ENCODE measurements at places on chromosomes 4 and X. TPM values are rescaled to one million over a fixed set of nuclear protein-coding genes. Genes with fewer than 3 reads are reported as not detected.
A peak's percentile ranks its signal among the peaks of the same experiment; 100 is the strongest.

DNA sequence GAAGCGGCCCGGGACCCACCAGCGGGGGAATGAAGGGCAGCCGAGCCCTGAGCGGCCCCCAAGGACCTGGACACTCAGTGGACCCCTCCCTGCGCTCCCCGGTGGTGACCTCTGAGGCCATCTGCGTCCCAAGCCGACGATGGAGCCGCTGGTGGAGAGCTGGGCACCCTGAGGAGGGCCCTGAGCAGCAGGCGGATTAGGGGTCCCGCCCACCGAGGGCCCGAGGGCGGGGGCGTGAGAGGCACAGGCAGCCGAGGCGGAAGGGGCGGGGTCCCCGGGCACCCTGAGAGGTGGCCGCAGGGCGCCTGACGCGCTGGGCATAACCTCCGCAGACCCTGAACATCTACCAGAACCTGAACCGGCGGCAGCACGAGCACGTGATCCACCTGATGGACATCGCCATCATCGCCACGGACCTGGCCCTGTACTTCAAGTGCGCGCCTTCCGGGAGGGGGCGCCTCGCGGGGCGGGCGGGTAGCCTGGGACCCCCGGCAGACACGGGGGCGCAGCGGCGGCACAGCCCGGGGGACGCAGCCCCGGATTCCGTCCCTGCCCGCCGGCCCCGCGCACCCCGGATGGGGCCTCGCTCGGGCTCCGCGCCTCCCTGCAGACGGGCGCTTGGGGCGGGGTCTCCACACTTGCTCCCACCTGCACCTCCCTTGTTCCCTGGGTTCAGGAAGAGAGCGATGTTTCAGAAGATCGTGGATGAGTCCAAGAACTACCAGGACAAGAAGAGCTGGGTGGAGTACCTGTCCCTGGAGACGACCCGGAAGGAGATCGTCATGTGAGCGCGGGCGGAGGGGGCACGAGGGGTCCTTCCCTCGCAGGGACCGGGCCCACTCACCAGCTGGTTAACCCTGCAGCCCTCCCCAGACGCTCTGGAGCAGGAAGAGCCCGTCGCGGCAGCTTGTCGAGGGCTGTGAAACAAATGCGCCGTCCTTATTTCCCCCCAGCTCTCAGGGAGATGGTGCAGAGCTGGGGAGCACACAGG lies 10.3 kb downstream of the ATP5ME start:
- peak; percentile 34 for DNase-seq

GRCh38 chrX:39869846-39870601 lies 227.7 kb downstream of the BCOR start:
- DNase-seq: no peak

The TDO2 gene
- total RNA-seq: 0.57 TPM

The SLC25A43 gene
- total RNA-seq: 2.0 TPM

GRCh38 chr4:84146300-84146959 lies 352.7 kb downstream of the NKX6-1 start:
- no peak for DNase-seq

GRCh38 chr4:98539741-98540140 lies 118.7 kb downstream of the TSPAN5 start:
- DNase-seq: no peak

DNA sequence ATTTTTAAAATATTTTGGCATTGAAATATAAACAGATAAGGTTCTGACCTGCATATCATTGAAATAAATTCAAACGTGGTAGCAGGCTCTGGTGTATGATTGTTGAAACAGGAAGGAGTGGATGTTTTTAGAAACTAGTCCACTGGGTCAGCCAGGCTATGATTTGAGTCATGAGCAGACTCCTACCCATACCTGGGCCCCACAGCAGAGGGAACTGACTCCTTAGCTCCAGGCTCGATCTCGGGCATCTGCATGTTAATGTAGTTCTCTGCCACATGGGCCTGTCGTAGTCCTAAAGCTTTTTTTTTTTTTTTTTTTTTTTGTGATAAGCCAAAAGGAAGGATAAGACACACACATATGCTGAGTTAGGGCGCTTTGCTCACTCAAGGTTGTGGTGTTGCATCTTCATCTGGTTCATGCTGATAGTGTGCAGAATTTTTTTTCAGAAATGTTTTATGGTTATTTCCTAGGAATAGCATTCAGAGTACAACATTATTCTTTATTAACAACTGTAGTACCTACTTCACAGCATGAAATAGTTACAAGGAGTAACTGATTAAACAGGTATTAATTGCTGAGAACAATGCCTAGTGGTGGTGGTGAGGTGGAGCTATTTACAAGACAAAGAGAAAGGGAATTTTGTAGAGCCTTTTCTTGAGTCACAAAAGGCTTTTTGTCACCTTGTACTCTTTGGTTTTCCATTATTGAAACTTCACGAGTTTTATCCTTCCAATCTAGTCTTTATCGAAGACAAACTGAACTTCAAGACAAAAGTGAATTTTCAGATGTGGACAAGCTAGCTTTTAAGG lies 27.3 kb downstream of the OFD1 start:
- peak; percentile 6 for DNase-seq

DNA sequence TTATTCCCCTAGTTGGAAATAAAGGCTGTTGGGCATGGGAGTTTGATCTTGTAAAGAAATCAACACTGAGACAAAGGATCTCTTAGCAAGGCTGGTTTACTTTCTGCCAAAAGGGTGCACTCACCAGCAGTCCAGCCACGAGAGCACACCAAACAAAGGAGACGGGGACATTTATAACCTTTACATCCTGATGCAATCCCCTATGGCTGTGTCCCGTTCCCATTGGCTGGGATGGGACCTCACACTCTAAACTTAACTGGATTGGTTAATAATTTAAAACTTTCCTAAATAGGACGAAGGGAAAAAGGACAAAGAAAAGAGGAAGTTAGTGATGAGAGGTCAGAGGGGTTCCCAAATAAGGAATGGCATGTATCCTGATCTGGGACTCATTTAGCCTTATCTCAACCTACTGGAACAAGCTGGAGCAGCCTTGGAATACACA lies 17.9 kb downstream of the METAP1 start:
- DNase-seq: peak; percentile 50

DNA sequence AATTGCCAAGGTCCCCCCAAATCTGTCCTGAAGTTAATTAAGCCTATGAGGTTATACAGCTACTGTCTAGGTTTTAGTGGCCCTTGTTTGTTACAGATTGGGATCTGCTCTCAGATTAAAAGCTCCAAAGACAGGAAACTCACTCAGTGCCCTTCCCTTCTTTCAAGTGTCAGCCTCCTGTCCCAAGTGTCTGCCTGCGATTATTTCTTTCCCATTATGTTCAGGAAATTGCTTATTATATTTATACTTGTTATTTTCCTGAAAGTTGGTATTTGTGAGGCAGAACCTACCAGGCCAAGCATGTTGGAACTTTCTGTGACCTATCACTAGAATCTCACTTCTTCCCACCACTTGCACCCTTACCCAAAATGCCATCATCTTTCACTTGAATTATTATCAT lies 173.2 kb downstream of the AREG start:
- no peak for DNase-seq

- DNase-seq: peak; percentile 30
Measured at GRCh38 chr4:2842687-2843262, 869 bp upstream of the ADD1 start.

- no peak for DNase-seq
Measured at GRCh38 chr4:111838406-111838930, 306.8 kb upstream of the FAM241A start.

DNA sequence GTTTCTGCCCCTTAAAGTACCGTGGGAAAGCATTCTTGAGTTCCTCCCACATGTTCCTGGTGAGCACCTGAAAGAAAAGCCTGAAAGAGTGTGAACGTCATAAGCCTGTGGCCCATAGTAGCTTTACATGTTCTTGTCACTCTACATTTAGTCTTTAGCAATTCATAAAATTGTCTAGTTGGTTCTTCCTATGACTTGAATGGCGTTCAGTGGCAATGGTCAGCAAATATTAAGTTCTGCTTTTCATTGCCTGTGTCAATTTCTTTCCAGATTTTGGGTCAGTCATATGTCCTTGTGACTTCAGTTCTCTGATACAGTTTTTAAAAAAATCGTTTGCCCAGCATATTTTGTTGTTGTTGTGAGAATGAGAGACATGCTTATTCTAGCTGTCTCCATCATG lies 650.0 kb upstream of the BOD1L1 start:
- DNase-seq: no peak

GRCh38 chr4:54433686-54434085 lies 204.6 kb downstream of the PDGFRA start:
- peak; percentile 58 for DNase-seq

DNA sequence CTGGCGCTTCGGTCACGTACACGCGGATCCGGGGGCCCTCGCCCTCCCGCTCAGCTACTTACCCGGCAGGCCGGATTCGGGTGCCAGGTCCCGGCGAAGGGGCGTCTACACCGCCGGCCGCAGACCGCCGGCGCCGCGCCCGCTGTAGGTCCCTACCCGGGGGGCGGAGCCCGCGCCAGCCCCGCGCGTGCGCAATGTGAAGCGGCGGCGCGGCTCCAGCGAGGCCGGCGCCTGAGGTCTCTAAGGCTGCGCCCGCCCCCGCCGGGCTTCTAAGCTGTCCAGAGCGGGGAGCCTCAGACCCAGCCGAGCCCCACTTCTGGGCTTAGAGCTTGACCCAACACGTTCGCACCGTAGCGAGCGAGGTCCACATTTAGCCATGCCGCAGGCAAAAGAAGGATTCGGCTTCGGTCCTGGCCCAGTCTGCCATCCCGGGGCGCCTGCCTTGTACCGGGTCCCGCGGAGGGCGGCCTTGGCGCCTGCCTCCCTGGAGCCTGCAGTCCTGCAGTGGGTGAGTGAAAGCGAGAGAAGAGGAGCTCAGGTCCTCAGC lies at the start of gene ZNF518B:
TSS of gene ZNF518B (minus strand) at position 172 of the 547 bp plus-strand sequence. CDS start 11,098 bp downstream, outside the sequence.
- DNase-seq: peak; percentile 59

The PLP1 gene
- total RNA-seq: 0.07 TPM

- DNase-seq: no peak
Measured at GRCh38 chr4:168051526-168051925, 40.8 kb upstream of the ANXA10 start.

GRCh38 chrX:134418317-134419113 lies 41.5 kb upstream of the HPRT1 start:
- no peak for DNase-seq

GRCh38 chrX:74509989-74510388 lies 88.7 kb downstream of the SLC16A2 start:
- no peak for DNase-seq

DNA sequence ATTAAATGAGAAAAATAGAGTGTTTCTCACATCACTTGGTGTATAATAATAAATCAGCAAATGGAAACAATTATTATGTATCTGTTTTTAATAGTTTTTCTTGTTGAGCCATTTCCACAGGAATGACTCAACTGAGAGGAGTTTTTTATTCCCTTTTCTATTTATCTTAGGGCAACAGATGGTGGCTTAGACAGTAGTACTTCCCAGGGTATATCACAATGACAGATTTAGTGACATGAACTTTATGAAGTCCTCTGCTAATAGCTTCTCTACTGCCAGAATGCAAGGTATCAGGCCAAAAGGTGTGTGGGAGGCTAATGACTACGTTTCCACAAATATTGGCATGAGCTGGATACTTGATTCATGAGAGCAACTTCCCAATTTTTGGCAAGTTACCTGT lies 126.7 kb downstream of the HTR2C start:
- no peak for DNase-seq

The SH3BP2 gene
- 31.7 TPM for total RNA-seq

- DNase-seq: no peak
Measured at GRCh38 chr4:7705062-7705461, 234.6 kb downstream of the AFAP1 start.

DNA sequence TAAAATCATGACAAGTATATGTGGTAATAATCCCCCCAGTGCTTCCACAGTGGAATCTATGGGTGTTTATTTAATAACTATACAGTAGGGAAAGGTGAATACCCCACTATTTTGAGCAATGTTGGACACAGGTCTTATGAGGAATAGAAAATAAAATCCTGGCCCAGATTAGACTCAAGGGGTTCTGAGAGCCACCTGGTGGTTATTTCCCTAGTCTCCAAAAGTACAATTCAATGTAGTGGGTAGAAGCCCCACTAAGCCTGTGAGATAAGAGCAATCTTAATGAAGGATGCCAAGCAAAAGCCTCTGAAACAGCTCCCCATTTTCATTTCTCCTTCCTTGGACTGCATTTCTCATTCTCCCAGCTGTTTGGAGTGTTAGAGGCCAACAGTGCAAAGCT lies 328.2 kb upstream of the NR3C2 start:
- DNase-seq: no peak

The CPZ gene
- total RNA-seq: 12.0 TPM

DNA sequence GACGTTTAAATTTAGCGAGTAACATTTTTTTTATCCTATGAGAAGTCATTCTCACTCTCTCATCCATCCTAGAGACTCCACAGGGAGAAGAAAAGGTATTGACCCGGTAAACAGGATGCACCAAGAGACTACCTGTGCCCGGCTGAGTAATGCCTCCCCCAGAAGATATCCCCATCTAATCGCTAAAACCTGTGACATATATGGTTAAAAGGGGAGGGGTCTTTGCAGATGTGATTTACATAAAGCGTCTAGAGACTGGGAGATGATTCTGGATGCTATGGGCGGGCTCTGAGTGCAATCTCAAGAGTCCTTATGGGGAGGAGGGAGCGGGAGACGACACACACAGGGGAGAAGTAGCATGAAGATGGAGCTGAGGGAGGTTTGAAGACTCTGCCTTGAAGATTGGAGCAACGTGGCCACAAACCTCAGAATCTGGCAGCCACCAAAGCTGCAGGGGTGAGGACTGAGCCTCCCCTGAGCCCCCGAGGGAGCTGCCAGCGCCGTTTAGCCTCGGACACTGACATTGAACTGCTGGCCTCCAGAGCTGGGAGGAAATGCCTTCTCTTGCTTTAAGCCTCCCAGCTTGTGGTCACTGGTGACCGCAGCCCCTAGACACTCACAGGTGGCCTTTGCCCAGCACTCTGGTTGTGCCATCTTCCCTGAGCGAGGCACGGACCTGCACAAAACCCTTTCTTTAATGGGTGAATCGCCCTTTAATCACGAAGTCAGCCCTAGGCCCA lies 11.2 kb downstream of the ABLIM2 start:
- no peak for DNase-seq

DNA sequence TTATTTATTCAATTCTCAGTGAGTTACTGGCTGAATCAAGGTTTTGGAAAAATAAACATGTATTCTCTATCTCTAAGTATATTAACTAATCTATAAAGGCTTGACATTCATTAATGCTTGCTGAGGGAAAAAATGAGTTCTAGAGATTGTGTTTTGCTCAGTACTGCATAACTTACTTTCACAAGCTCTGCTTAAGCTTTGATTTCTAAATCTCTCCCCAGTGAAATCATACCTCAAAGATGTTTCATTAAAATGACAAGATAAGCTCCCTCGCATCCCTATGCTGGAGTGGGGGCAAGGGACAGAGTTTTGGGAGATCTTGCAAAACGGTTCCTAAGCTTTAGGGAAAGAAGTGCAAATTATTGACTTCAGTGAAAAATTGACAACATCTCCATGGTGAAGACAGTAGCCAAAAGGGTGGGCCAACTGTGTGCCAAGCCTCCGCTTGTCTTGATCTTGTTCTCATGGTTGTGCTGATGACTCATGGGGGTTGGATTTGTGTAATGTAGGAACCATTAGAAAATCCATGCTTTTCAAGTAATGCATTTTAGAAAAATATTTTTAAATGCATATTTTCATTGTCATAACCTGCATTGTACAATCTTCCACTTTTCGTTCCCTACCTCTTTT lies 521.4 kb downstream of the RPA4 start:
- DNase-seq: no peak
